ENCODE measurements at places on chromosomes 5 and 9.

DNA sequence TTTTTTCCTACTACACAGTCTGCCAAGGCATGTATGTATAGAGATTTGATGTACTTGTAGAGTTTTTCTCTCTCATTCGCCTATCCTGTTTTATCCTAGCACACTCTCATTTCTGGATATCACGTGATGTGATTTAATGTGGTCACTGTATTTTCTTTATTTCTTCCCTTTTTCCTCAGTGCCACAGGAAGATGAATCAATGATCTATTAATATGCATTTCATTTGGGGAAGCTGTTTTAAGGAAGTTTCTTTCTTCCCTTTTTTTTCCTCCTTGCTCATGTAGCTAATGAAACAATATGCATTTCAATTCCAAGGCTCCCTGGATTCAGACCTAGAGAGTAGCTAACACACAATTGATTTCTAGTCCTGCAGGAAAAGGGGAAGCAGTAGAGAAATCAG is 506.3 kb upstream of the WWC1 start:
- DNase-seq: no peak

GRCh38 chr5:73114044-73114688 is 6.2 kb upstream of the TMEM171 start:
- no peak for DNase-seq

- DNase-seq: no peak
Measured at GRCh38 chr9:13817754-13818278, 496.1 kb downstream of the NFIB start.

- DNase-seq: no peak
Measured at GRCh38 chr9:132755096-132755495, 84.8 kb downstream of the GTF3C4 start.

GRCh38 chr5:154686490-154686889 is 68.7 kb upstream of the LARP1 start:
- DNase-seq: no peak

- no peak for DNase-seq
Measured at GRCh38 chr5:11047030-11047429, 286.0 kb upstream of the DAP start.

GRCh38 chr9:135066291-135066690 is 21.2 kb upstream of the OLFM1 start:
- no peak for DNase-seq

DNA sequence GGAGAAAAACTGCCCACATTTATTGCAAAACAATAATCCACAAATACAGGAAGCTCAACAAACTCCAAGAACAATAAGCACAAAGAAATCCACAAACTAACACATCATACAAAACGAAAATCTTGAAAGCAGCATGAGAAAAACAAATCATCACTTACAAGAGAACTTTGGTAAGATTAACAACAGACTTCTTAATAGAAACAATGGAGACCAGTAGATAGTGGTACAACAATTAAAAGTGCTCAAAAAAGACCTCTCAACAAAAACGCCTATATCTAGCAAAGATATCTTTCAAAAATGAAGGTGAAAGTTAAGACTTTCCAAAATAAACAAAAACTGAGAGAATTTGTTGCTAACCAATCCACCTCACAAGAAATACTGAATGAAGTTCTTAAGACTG is 38.4 kb downstream of the CDKL3 start:
- DNase-seq: no peak

GRCh38 chr9:137605121-137606004 is at the start of gene ARRDC1:
ARRDC1 (plus strand) TSS chr9:137605686; CDS start chr9:137605718, 32 bp downstream.
- peak; percentile 98 for DNase-seq

DNA sequence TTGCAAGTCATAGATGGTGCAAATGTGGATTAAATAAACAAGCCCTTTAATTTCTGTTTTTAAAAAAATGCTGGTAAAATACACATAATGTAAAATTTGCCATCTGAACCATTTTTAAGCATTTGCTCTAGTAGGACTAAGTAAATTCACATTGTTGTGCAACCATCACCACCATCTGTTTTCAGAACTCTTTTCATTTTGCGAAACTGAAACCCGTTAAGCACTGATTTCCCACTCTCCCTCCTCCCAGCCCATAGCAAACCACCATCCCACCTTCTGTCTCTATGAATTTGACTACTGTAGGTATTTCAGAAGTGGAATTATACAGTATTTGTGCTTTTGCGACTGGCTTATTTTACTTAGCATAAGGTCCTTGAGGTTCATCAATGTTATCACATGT is 103.3 kb upstream of the CNTLN start:
- no peak for DNase-seq

DNA sequence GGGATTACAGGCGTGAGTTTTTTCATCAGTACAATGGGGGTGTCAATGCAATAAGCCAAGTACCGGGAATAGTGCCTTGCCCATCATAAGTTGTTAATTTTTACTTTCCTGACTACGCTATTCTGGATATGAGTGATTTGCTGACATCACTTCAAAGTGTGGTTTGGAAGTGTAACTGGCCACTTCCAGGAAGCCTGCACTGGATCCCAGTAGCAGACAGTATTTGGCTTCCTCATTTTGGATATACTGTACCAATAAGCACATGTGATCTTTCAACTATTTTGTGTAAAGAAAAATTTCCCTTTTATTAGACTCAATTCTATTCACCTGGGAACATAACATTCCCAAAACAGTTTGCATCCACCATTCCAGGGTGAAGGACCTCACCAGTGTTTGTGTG is 417.7 kb upstream of the KLF4 start:
- no peak for DNase-seq

GRCh38 chr5:148735301-148735835 is 81.0 kb upstream of the HTR4 start:
- no peak for DNase-seq

DNA sequence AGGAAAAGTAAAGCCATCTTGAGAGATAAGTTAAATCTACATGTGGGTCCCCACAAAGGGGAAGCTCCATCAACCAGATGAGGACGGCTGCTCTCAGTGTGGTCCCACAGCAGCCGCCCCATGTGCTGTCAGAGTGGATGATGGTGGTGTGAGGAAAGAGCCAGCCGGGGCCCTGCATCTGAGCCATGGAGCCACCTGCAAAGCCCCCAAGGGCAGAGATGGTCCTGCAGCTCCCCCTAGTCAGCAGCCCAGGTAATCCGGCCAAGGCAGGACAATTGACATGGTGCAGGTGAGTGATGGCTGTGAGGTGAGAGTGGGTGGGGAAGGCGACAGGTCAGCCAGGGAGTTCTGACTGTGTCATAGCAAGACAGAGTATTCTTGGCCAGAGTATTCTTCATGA is 458.8 kb downstream of the ICE1 start:
- no peak for DNase-seq

DNA sequence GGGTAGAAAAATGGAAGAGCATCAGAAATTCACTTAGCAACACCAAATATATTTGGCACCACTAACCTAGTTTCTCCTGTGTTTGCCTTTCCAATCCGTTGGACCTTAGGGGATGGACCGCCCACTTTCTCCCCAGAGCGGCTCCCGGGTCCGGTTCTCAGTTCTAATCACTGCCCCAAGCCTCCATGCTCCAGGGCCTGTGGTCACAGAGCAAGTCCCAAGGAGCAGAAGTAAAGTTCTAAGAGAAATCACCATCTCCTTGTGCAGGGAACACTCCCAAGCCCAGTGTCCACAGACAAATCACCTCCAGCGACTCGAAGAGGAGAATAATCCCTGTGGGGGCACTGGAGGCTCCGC is 728 bp upstream of the SLC1A1 start:
- DNase-seq: no peak

- no peak for DNase-seq
Measured at GRCh38 chr9:32177396-32177795, 207.0 kb upstream of the ACO1 start.

GRCh38 chr5:33102551-33102950 is 338.2 kb upstream of the TARS1 start:
- DNase-seq: no peak

- DNase-seq: no peak
Measured at GRCh38 chr9:104860263-104860662, 67.7 kb downstream of the ABCA1 start.

GRCh38 chr5:149422366-149423048 is 43.4 kb upstream of the IL17B start:
- DNase-seq: peak; percentile 33

DNA sequence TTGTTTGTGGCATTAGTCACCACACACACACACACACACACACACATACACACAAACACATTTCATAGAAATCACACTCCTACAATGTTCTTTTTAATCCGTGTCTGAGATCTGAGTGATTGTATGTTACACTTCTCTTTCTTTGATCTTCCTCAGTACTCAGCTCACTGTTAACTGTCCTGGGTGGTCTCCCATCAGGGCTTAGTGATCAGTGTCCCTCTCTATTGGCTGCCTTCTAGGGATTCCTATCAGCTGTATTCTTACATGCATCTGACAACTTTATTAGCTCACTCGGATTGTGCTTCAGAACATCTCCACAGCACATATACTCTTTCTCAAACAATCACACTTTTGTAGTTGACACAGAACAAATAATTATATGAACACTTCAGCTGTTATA is 170.2 kb upstream of the POU5F2 start:
- DNase-seq: no peak

DNA sequence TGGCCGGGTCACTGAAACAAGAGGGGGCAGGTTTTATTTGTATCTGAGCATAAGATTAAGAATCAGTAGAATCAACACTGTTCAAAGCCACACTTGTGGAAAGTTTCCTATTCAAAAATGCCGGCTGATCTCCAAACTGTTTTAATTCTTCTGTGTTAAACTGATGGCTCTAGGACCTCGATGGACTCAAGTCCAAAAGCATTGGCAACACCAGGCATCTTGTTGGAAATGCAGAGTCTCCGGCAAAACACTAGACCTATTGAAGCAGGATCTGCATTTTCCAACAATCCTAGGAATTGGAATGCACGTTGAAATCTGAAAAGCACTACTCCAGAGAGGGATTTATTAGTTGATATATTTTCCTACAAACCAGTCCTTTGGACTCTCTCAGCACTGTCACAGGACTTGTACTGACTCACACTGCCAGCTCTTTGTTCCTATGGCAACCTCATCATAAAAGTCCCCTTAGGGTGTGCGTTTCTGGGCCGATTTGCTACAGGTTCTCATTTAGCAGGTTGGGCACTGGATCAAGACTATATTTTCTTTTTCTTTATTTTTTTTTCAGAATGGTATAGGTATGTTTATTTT is 48.1 kb upstream of the PCA3 start:
- DNase-seq: no peak

GRCh38 chr5:99025298-99026045 is 96.7 kb upstream of the CHD1 start:
- no peak for DNase-seq

DNA sequence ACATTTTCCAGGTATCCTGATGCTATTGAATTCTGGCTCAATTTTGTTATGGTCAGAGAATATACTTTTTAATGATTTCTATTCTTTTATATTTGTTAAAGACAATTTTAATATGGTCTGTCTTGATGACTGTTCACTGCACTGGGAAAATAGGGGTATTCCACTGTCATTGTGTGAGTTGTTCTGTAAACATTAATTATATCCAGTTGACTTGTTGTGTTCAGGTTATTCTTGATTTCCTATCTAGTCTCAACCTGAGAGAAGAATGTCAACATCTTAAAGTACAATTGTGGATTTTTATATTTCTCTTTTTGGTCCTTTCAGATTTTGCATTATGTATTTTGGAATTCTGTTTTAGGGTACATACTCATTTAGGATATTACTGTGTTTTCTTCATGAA is 59.9 kb upstream of the EXOC3 start:
- DNase-seq: no peak

GRCh38 chr5:81355291-81356251 is 38.4 kb downstream of the ACOT12 start:
- no peak for DNase-seq

- no peak for DNase-seq
Measured at GRCh38 chr9:124259158-124259808, 1.5 kb downstream of the NEK6 start.

GRCh38 chr5:55915783-55916182 is 64.6 kb downstream of the IL31RA start:
- no peak for DNase-seq

DNA sequence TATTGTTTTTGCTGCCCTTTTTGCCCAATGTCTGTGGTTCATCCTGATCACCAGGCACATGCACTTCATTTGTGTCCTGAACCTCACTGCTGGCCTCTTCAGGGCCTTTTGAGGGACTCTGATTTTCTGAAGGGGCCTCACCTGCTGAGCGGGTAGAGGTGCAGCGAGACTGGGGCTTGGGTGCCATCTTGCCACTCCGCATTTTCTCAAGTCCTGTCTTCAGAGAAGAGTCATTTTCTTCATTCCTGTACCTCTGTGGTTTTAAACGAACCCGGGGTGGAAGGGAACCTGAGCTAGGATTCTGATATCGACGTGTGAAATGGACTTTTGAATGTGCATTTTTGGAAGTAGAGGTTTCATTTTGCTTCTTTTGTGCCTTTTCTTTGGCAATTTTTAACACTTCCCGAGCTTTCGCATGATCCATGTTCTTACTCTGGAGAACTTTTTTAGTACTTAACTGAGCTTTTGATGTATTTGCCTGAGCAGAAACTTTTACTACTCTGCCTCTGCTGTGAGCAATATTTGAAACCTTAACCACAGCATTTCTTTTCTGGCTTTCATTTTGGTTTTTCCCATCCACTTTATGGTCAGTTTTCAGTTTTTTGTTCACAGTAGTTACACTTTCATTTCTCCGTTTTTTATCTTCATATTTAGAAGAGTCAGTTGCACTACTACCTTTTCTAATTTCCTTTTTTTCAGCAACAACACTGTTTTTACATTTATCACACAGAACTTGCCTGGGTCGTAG is 26.1 kb downstream of the PWWP2A start:
- no peak for DNase-seq

- no peak for DNase-seq
Measured at GRCh38 chr5:65062469-65063083, 293.8 kb downstream of the CWC27 start.

DNA sequence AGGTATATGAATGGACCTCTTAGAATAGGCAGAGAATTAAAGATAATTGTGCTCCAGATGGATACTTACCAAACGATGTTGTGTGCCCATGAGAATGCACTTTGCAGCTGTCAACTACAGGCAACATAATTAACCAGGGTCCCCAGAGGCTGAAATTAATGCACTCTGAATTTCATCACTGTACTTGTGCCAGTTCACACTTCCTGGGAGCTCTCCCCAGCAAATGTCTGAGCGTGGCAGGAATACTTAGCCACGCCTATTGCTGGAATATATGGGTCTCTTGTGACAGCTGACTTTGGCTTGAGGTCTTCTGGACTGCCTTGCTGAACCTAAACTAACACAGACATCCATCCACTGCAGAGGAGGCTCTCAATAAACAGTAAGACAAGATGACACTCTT is 11.9 kb upstream of the C1QTNF2 start:
- DNase-seq: no peak

DNA sequence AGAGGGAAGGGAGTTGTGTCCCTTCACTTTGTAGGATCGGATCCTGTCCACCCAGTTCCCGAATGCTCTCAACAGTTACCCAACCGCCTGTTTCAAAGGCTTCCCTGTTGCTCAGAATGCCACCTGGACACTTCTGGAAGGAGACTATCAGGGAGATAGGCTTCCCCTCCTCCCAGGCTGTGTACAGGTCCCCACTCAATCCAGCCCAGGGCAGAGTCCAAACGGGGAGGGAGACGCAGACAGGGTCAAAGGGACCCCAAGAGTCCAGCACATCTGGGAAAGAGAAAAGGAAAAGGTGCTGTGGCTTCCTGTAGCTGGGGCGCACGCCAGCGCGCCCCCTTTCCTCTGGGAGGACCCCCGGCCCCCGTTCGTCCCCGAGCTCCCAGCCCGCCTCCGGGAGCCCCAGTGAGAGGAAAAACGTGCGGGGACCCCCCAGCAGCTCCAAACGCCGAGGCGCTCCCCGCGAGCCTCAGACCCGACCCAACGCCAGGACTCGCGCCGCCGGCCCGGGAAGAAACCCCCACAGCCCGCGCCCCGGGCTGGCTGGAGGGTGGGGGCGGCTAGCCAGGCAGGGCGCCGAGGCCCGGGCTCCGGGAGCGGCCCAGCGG is 640 bp downstream of the SURF4 start:
- DNase-seq: peak; percentile 21

Measured in CD4-positive, alpha-beta T cell treated with Interleukin-6 for 4 hours (primary cell).